ENCODE measurements at places on chromosomes 1 and 21. TPM values are rescaled to one million over a fixed set of nuclear protein-coding genes. Genes with fewer than 3 reads are reported as not detected.

The SLC1A7 gene
- 0.44 TPM for total RNA-seq

The CRP gene
- total RNA-seq: not detected

The OR2M2 gene
- total RNA-seq: not detected

The CGN gene
- total RNA-seq: 0.52 TPM

The SMYD3 gene
- 9.9 TPM for total RNA-seq

The TGFB2 gene
- total RNA-seq: 4.4 TPM

The A3GALT2 gene
- total RNA-seq: not detected

The CSF1 gene
- total RNA-seq: 13.9 TPM

The TSPEAR gene
- 3.3 TPM for total RNA-seq

The TDRD5 gene
- total RNA-seq: not detected

The PTGFR gene
- 0.44 TPM for total RNA-seq
